ENCODE measurements at places on chromosomes 3 and 15.

GRCh38 chr3:141103067-141103466 lies 51.9 kb downstream of the SPSB4 start:
- no peak for DNase-seq

GRCh38 chr3:37229740-37230139 lies 55.4 kb upstream of the LRRFIP2 start:
- DNase-seq = no peak

DNA sequence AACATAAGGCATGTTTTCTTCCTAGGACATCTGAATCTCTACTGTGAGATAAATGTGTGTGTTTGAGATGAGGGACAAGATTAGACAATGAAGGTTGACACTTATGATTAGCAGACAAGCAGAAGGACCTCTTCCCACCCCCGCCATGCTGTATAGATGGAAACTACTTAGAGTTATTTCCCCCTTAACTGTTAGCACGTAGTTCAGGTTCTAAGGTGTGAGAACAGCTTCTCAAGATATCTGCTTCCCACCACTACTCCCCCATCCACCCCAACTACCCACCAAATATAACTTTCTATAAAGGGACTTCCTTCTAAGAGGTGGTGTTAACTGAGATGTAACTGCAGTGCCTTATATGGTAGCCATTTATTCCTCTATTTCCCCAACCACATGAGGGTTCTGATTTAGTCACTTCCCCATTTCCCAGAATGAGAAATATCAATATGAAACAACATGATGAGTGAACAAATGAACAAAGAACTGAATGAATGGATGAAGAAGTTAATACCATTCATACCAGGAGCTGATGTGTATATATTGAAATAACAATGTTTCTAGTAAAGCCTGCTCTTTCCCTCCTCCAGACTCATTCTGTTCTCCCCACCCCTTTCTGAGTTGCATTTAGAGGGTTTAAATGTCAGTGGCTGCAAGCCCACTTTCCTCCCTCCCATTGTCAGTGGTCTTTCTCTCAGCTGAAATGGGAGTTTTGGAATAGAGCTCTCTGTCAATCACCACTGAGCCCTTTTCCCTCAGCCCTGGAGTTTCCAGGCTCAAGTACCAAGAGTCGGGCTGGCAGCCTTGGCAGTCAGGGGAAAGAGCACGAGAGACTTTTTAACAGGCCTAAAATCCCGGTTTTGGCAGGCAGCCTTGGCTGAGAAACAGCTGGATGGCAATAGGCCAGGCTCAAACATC lies 7.7 kb upstream of the RFTN1 start:
- no peak for DNase-seq

GRCh38 chr3:189702066-189702646 lies 71.0 kb downstream of the TP63 start:
- DNase-seq = no peak

GRCh38 chr3:126114443-126115386 lies 30.8 kb upstream of the SLC41A3 start:
- no peak for DNase-seq

- DNase-seq = no peak
These were observed 66.8 kb upstream of the PTX3 start for GRCh38 chr3:157369727-157370421.

GRCh38 chr15:41161336-41161735 lies 45.3 kb upstream of the INO80 start:
- DNase-seq = no peak

GRCh38 chr3:185929192-185930151 lies 8.3 kb downstream of the TRA2B start:
- no peak for DNase-seq

GRCh38 chr3:192843723-192844485 lies 73.8 kb downstream of the MB21D2 start:
- no peak for DNase-seq

DNA sequence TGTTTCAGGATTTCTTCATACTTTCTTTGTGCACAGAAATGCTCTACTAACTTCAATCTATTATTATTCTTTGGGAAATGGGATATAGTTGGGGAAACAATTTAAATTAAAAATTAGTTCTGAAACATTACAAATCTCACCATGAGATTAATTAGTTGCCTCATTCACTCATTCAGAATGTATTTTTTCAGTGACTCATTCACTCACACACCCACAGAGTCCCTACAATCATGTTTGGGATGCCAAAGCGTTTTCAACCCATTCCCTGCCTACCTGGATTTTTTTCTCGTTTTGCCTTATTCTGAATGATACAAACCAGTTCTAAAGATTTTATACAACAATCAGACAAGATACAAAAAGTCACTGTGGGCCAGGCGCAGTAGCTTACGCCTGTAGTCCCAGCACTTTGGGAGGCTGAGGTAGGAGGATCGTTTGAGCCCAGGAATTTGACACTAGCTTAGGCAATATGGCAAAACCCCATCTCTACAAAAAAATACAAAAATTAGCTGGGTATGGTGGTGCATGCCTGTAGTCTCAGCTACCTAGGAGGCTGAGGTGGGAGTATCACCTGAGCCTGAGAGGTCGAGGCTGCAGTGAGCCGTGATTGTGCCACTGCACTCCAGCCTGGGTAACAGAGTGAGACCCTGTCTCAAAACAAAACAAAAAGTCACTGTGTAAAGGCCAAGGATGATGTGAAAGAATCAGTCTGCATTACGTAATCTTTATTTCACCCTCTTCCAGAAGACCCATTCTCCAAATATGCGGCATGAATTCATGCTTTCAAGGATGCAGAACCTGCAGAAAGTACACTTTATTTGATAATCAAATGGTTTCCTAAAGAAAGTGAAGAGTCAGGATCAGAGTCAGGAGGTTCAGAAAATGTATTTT lies 34.8 kb upstream of the ARHGEF3 start:
- no peak for DNase-seq

GRCh38 chr3:11591391-11592282 lies 52.1 kb downstream of the VGLL4 start:
- DNase-seq = no peak

DNA sequence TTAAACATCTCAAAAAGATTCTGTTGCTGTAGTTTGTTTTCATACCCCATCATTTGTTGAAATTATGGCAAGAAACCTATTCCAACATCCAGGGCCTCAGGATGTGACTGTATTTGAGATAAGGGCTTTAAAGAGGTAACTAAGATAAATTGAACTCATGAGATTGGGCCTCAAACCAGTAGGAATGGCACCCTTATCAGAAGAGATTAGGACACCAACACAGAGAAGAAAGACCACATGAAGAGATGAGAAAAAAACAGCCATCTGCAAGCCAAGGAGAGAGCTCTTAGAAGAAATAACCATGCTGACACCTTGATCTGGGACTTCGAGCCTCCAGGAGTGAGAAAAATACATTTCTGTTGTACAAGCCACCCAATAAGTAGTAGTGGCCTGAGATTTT lies 157.7 kb downstream of the CGGBP1 start:
- DNase-seq = no peak

GRCh38 chr3:177930771-177931170 lies 605.5 kb upstream of the KCNMB2 start:
- DNase-seq = no peak

DNA sequence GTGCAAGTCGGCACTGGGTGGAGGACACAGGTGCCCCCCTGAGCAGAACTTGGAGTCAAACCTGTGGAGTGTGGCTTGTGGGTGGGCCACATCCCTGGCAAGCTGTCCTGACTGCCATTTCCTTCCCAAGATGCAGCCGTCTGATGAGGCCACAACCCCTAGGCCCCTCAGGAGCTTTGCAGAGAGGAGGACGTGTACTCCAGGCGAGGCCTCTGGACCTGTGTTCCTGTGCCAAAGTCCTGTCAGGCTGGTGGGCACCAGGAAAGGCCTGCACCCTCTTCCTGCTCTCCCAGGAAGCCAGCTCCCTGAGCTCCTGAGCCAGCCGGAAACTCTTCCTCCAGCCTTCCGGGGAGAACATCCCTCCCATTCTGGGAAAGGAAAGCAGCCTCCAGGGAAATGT lies 48.5 kb downstream of the CMTM6 start:
- no peak for DNase-seq

Measured in thoracic aorta (tissue), 2 donors.